ENCODE measurements at places on chromosomes 11 and 22.

- DNase-seq: peak; percentile 76
Observed at GRCh38 chr11:129743112-129743815, 72.4 kb upstream of the TMEM45B start.

DNA sequence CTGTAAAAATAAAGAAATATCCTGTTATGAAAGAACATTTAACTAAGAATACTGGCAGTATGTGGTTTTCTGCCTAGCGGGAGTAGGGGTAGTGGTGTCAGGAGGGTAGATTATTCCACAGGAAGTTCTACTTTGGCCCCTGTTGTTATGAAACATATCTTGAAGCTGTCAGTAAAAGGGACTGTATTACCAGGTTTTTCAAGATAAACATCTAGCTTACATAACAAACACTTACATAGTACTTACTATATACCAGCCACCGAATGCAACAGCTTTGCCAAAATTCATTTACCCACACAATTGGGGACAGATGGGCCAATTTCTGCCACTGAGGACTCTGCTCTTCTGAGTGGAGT, 3.7 kb downstream of the TMEM123 start:
- no peak for DNase-seq

- DNase-seq: peak; percentile 78
Observed at GRCh38 chr22:20128902-20129746, 2.5 kb upstream of the ZDHHC8 start.

- DNase-seq: no peak
Observed at GRCh38 chr11:32333320-32333991, 101.9 kb downstream of the WT1 start.

GRCh38 chr22:46579751-46580449, 40.3 kb upstream of the GRAMD4 start:
- DNase-seq: no peak

DNA sequence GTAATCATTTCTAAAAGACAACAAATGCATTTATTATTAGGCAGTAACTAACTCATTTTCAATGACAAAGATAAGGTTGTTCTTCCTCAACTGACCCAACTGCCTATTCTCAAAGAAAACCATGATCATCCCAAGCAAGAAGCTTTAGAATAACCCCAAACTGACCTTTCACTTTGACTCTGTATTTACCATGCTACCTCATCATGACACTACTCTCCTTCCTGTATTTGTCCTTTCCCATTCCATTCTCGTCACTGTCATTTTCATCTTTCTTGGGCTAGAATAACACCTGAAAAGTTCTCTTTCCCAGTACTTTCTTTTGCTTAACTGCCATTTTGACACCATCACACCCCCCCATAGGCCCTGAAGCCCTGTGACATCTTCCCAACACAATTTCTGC, 48.3 kb downstream of the TCF20 start:
- no peak for DNase-seq

DNA sequence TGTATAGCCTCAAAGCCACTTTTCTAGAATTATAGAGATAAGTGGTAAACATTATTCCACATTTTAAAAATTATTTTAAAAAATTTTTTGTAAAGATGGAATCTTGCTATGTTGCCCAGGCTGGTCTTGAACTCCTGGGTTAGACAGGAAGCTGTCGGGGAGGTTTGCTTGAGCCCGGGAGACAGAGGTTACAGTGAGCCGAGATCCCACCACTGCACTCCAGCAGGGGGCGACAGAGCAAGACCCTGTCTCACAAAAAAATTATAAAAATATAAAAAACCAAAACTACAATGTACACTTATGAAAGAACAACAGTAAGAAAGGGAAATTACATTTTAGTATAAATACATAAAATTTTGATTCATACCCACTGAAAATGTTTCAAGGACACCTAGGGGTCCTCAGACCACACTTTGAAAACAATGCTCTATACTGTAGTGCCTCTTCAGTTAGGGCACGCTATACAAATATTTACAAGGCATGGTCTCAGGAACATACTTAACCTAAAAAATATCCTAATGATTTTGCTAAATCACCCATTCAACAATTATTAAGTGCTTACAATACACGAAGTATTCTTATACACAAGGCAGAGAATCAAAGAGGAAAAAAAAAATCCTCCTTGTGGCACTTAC, 111.2 kb downstream of the MRTFA start:
- DNase-seq: peak; percentile 53

GRCh38 chr22:42969348-42969975, 45.5 kb downstream of the PACSIN2 start:
- no peak for DNase-seq

- DNase-seq: no peak
Observed at GRCh38 chr11:73249304-73249703, 22.8 kb upstream of the P2RY6 start.

DNA sequence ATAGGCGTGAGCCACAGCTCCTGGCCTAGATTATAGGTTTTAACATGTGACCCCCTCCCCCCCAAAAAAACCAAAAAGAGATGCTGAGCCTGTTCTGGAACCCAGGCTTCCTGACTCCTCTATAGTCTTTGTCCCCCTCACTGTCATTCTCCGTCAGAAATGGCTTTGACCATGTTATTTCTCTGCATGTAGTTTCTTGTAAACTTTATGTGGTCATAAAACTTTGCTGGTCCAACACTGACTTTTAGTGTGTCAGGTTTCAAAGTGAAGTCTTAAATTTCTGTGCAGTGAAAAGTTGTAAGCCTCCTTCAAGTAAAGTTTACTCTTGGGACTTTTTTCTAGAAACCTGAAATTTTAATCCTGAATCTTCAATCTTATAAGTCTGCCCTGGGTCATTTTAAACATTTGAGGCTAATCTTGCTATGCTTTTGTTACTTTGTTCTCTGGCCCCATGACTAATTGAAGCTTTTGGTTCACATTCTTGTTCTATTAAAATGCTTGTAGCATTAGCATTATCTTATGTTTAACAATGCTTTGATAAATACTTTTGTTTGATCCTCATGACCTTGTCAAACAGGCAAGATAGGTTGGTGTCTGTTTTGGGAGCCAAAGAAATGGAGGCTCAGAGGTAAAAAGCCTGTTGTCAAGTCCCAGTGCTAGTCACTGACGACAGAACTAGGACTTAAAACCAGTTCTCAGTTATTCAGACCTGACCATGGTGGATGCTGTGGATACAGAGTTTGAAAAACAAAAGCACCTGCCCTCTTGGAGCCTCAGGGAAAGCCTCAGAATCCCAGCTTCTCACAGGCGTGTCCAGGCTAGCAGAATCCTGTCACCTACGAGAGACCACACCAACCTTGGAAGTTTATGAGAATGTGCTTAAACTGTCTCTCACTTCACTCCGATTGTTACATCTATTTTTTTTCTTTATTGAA, 87.7 kb upstream of the HORMAD2 start:
- no peak for DNase-seq

GRCh38 chr22:25362215-25362882, 142.9 kb downstream of the CRYBB2 start:
- peak; percentile 69 for DNase-seq

- DNase-seq: no peak
Observed at GRCh38 chr11:121688860-121689614, 236.3 kb upstream of the SORL1-AS1 start.

DNA sequence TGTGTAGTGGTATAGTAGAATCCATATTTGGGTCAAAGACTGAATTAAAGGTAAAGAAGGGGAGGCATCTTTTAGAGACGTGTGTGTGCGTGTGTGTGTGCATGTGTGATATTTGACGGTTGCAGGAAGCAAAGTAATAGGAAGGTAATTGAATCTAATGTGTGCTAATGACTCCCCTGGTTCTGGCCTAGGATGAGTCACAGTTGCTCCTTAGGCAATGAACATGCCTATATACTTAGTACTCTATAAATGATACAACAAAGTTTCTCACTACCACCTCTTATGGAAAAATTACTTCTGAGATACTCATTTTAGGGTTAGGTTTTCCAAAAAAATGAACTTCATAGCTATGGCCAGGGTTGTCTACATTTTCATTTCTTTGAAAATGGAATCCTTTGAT, 409.6 kb downstream of the GUCY1A2 start:
- no peak for DNase-seq

DNA sequence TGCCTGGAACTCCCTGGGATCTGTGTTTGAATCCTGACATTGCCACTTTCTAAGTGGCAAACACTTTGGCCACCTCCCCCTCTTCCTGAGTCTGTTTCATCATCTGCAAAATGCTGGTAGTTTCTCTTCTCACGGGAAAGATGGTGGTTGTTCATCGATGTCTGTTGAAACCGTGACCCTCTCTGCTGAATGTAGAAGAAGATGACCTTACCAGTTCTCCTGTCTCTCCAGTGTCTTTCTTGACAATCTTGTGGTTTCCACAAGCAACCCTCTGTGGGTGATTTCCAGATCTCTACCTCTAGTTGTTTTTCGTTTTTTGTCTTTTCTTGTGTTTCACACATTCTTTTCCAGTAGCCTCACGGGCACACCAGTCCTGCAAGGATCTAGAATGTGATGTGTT, 27.5 kb downstream of the ZBTB16 start:
- no peak for DNase-seq

- no peak for DNase-seq
Observed at GRCh38 chr11:59009661-59010060, 70.4 kb downstream of the GLYATL1 start.

GRCh38 chr11:2836315-2837095, 49.1 kb downstream of the CDKN1C start:
- no peak for DNase-seq

GRCh38 chr11:72924568-72925190, 110.5 kb downstream of the ATG16L2 start:
- no peak for DNase-seq

GRCh38 chr11:94737171-94737611, 31.0 kb upstream of the AMOTL1 start:
- no peak for DNase-seq

DNA sequence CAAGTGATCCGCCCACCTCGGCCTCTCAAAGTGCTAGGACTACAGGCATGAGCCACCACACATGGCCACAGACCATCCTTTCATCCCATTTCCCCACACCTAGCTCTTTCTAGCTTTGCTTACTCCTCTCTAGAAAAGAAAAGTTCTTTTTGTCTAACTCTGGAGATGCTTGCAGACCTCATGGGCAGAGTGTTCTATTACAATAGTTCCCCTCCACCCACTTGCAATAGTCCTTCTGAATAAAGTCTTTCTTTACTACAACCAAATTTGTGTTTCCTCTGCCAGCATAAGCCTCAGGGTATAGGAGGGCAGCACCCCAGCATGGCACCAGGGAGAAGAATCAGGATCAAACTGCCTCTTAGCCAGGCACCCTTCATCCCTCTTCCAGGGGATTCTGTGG, 18.8 kb upstream of the RTL6 start:
- no peak for DNase-seq

GRCh38 chr11:8779732-8780131, 97.1 kb downstream of the RPL27A start:
- no peak for DNase-seq

DNA sequence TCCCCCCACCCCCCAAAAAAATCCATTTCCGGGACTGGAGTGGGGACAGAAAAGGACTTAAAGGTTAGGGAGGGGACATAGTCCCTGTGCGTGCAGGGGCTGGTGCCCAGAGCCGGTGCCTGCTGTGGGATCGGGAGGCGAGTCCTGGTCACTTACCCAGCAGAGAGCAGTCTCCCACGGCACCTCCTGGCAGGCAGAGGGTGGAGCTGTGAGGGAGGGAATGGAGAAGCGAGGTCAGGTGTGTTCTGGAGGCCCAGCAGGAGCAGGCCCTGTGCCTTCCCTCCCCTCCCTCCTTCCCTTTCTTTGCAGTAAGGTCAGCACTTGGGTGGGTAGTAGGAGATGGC, 28.4 kb downstream of the SHANK3 start:
- DNase-seq: no peak

- no peak for DNase-seq
Observed at GRCh38 chr11:117074119-117074518, 24.1 kb downstream of the SIK3 start.

GRCh38 chr22:33726294-33726734, 194.0 kb downstream of the LARGE1 start:
- no peak for DNase-seq

DNA sequence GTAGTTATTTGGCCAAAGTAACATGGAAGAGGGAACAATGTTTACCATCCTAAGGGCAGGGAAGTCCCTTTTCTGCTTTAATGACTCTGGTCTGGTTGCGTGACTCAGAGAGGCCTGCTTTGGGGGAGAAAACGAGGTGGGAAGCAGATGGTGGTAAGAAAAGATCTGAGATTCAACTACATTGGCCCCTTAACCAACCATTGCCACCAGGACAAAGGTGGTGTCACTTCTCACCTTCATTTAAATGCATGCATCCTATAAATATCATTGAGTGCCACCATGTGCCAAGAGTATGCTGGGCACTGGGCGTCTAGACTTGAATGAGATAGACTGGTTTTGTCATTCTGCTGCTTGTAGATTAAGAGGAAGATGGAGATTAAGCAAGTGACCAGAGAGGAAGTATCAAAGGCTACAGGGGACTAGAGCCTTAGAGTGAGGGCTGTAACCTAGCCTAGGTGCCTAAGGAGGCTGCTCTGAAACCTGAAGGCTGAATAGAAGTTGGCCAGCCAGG, 3.6 kb upstream of the SORL1 start:
- DNase-seq: no peak

DNA sequence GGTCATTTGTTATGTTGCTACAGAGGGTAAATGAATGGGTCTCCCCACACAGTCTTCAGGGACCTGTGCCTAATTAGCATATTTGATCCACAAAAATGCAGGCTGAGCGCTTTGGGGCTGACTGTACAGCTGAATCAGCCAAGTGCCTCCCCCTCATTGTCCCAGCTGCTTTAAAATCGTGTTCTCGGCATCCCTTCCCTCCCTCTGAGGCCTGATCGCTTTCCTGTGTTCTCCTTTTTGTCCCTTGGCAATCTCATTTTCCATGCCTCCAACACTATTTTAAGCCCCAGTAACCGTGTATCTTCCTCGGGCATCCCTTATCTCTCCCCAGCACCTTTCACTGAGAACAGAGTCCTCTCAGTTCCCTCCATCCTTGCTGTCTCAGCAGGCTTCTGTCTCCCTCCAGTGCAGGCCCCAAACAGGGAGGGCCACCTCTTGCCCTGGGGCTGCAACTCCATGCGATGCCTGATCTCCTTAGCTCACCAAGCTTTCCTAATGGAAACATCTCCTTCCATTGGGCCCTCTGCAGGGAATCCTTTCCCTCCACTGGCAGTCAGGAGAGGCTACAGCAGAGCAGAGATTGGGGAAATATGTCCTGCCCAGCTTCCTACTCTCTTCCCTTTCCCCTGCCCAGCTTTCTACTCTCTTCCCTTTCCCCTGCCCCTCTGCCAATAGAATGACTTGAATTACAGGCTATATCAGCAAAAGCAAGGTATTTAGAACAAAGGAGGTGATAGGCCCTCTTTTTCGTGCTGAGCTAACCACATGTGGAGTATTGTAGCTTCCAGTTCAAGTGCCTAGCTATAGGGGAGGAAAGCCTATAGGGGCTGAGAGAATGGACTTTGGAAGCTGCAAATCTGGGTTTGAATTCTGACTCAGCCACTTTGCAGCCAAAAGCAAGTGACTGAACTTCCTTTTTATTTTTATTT, 13.8 kb downstream of the UQCR10 start:
- peak; percentile 16 for DNase-seq

GRCh38 chr22:21939461-21939913, 13.2 kb downstream of the PPM1F start:
- no peak for DNase-seq

GRCh38 chr11:10979529-10979928, 121.7 kb upstream of the ZBED5 start:
- no peak for DNase-seq

- DNase-seq: no peak
Observed at GRCh38 chr22:24424001-24424900, 3.1 kb upstream of the ADORA2A start.

GRCh38 chr11:15674756-15675155, 560.0 kb downstream of the INSC start:
- DNase-seq: no peak

Data from NCI-H82 (cell line).